ENCODE measurements at places on chromosomes 2 and 18.

GRCh38 chr18:79511271-79511670, 115.5 kb downstream of the NFATC1 start:
- no peak for DNase-seq

DNA sequence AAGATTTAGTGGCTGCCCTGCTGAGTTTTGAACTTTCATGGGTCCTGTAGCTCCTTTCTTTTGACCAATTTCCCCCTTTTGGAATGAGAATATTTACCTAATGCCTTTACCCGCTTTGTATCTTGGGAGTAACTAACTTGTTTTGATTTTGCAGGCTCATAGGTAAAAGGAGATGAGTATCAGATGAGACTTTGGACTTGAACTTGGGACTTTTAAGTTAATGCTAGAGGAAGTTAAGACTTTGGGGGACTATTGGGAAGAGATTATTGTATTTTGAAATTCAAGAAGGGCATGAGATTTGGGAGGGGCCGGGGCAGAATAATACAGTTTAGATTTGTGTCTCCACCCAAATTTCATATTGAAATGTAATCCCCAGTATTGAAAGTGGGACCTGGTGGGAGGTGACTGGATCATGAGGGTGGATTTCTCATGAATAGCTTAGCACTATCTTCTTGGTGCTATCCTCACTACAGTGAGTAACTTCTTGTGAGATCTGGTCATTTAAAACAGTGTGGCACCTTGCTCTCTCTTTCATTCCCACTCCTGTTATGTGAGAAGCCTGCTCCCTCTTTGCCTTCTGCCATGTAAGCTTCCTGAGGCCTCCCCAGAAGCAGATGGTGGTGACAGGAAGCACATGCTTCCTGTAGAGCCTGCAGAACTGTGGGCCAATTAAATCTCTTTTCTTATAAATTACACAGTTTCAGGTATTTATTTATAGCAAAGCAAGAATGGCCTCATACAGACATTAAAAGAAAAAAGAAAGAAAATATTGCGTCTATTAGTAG, 6.1 kb downstream of the ADI1 start:
- DNase-seq: no peak

DNA sequence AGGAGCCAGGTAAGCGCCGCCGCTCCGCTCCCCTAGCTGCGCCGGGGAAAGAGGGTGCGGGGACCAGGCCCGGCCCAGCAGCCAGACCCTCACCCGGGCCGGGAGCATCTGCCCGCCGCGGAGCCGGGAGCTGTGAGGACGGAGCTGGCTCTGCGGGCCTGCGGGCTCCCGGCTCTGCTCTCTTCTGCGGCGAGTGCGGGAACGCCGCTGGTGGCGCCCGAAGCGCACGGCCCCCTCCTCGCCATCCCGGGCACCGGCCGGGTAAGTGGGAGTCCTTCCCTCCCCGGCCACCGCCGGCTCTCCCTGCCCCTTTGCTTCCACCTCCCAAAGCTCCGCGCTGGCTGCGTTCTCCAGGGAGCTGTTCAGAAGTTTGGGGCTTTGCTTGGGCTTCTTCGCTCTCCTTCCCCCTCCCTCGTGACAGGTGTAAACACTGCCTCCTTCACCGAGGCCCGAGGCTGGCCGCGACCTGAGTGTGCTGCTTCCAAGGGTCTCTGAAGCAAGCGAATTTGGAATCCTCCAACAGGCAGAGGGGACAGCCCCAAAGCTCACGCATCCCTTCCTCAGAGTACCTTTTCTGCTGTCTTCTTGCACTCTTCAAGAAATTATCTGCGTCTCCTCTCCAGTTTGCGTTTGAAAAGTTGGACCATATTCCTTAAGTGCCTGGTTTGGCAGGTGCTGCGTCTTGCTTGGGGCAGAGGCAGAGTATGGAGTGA, 632 bp downstream of the AFTPH start:
- no peak for DNase-seq

DNA sequence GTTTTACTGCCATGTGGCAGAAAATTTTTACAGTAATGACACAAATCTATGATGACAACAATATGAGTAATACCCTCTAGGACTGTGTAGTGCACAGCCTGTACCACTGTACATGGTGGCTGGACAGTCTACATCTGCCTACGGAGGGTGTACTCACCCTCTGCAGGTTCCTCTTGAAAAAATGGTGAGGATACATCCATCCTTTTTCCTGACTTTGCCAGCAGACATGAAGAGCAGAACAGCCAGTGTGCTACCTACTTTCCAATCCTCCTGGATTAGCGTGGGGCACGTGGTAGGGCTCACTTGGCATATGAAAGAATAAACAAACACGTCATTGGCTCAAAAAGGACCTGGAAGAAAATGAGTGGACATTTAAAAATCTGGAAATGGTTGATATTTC, 62.6 kb downstream of the TRPM8 start:
- no peak for DNase-seq

- no peak for DNase-seq
Measured at GRCh38 chr2:165778653-165779451, 15.2 kb downstream of the GALNT3 start.

DNA sequence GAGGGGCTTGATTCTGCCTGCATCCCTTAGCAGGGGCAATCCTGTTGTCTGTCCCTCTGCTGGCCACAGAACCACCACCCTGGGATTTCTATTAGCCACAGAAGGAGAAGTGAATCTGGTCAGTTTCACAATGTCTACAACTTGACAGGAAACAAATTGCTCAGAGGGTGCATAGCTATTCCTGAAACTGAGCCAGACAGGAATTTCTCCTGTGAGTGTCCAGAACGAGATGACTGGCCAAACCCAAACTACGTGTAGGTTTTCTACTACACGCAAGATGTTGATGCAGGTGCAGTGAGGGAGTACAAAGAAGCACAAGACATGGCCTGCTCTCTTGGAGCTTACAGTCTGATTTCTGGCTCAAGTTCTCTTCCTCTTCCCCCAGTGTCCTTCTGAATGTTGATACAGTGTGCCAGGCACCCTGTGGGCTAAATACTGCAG, 201.9 kb downstream of the CLIP4 start:
- no peak for DNase-seq

DNA sequence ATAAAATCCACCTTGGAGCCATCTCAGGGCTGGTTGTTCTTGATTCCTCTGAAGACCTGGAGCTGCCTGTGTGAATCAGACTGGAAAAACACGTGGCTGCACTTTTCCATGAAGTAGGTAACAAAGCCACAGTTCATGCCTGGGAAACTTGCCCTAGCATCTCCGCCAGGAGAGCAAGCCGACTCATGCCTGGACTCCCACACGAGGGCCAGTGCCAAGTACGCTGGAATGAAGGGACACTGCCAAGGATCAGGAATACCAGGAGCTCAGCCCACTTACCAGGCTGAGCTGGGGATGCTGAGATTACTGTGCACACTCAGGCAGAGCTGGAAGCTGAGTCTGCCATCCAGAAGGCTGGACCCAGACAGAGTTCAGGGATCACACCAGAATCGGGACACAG, 10.9 kb upstream of the FHL2 start:
- DNase-seq: no peak

GRCh38 chr2:2586068-2586776, 255.1 kb upstream of the MYT1L start:
- DNase-seq: no peak

DNA sequence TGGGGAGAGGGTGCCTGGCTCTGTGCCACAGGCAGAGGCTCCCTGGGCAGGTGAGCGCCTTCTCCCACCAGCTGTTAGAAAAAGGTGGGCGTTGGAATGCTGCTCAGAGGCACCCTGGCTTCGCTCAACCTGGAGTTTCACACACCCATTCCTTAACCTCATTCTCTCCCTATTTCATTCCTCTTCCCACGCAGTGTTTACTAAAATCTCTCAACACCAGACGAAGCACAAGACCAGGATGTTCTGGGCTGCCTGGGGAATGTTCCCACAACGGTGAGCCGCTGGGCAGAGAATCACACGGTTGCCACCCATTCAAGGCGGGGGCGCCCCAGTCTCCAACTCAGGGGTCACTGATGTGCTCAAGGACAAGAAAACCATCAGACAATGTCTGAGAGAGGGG, 64.5 kb downstream of the TGFA start:
- DNase-seq: no peak

- DNase-seq: no peak
Measured at GRCh38 chr18:72339976-72340375, 204.2 kb downstream of the CBLN2 start.

- no peak for DNase-seq
Measured at GRCh38 chr2:9291866-9292265, 85.3 kb downstream of the ASAP2 start.

DNA sequence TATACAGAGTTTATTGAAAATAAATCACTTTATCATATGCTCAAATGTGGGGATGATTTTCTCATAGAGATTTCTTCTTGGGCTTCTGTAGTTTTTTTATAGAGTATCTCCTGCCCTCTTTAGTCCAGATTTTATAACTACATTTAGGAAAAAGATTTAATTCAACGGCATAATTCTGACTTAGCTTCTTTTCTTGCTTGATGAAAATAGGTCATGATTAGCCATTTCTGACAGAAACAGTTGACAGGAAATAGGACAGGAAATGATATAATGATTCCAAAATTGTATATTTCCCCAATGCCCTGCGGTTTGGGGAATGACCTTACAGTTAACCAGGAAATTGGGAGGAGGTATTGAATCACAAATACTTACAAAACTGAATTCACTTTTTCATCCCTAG, 1531.9 kb upstream of the ACVR2A start:
- no peak for DNase-seq

DNA sequence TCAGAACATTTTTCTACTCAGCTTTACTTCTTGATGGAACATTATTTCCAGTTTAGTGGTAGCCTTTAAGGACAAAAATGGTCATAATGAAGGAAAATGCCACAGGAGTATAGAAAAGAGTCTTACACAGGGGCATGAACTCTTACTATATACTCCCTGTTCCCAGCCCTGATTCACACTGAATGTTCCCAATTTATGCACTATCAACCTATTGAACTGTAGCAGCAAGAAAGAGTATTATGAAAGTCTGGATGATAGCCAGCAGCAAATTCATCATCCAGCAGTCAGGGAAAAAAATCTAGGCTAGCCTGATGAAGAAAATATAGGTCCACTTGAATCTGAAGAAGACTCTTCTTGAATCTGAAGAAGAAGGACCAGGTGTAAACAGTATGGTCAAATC, 1170.3 kb upstream of the CHAC2 start:
- no peak for DNase-seq

GRCh38 chr2:206955253-206955652, 15.9 kb downstream of the CPO start:
- no peak for DNase-seq

- DNase-seq: no peak
Measured at GRCh38 chr18:76441668-76442412, 53.2 kb downstream of the ZNF516 start.

- no peak for DNase-seq
Measured at GRCh38 chr18:74290021-74290420, 1.7 kb downstream of the CYB5A start.

DNA sequence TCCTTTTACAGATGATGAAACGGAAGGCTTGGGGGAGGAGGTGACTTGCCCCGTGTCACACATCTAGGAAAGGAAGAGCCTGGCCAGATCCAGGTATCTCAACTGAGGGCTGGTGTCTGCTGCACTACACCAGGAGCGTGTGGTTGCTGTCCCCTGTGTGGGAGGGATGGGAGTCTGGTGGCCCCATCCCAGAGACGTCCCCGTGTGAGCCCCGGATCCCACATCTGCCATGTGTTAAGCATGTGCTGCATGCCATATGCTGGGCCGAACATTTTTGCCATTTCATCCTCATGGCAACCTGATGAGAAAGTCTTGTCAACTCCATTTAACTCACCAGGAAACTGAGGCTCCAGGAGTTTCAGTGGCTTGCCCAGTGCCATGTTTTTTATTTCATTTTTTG, 4.2 kb downstream of the GAREM2 start:
- DNase-seq: no peak

DNA sequence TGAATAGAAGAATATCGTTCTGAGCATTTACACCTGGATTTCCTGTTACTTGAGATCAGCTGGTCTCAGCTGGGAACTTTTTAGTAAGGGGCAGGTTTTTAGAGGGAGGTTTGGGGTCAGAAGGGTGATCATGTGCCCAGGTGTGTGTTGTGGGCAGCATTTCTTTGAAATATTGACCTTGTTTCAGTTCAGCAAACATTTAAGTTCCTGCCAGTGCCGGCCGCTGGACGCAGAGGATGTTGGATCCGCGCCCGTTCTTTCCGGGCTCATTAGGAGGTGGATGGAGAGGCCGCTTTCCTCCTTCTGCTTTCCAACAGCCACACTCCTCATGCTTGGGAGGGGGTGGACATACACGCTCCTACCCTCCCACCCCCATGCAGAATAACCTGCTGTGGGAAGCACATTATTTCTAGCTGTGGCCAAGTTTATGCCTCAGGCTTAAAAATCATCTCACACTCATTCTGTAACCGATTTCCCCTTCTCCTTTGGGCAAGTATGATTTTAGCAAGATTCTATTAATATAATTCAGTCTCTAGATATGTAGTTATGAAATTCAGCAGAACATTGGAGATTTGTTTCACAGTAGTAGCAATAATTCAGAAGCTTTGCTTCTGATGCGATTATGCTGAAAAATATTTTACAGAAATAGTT, 131.4 kb downstream of the ZNF236 start:
- no peak for DNase-seq

- no peak for DNase-seq
Measured at GRCh38 chr2:14634489-14635390, 2.2 kb downstream of the LRATD1 start.

DNA sequence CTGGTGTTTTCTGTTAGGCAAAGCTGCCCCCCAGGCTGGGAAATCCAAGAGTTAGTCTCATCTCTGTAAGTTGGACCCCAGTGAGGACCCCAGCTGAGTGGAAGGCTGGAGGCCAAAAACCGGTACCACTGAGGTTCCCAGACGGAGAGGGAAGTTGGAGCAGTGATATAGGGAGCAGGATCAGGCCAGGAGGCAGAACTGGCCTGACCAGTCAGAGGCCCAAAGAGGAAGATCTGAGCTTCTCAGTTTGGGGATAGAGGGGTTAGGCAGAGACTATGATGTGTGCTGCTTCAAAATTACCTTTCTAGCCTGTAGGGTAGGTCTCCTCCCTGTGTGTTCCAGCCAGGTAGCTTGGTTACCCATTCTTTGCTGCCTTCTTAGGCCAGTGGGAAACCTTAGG, 4.6 kb upstream of the RNF181 start:
- DNase-seq: no peak

- DNase-seq: no peak
Measured at GRCh38 chr2:44947028-44947375, 5.5 kb downstream of the SIX3 start.

DNA sequence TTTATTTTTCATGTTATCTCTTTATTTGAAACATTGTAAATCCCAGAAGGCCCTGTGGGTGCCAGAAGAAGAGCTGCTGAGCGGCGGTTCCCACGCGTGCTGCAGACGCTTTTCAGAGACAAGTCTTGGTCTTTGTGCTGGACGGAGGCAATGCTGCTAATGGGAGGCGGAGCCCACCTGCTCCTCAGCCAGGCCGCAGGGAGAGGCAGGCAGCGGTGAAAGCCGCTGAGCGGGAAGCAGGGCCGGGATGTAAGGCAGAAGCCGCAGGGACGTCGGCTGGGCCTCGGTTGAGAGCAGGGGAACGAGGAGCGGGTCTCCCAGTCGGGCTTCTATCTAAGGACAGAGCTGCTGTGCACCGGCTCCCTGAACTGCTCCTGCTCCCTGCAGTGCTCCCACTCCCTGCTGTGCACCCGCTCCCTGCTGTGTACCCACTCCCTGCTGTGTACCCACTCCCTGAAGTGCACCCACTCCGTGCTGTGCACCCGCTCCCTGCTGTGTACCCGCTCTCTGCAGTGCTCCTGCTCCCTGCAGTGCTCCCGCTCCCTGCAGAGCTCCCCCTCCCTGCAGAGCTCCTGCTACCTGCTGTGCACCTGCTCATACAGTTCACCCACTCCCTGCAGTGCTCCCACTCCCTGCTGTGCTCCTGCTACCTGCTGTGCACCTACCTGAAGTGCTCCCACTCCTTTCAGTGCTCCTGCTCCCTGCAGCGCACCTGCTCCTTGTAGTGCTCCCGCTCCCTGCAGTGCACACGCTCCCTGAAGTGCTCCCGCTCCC, 16.4 kb downstream of the TMEM18 start:
- no peak for DNase-seq

Data from bone marrow (tissue), 2 donors.